ENCODE measurements at places on chromosomes 13 and 19.

- DNase-seq = peak; percentile 85
Measured at GRCh38 chr13:97659602-97660001, 225.6 kb downstream of the RAP2A start.

DNA sequence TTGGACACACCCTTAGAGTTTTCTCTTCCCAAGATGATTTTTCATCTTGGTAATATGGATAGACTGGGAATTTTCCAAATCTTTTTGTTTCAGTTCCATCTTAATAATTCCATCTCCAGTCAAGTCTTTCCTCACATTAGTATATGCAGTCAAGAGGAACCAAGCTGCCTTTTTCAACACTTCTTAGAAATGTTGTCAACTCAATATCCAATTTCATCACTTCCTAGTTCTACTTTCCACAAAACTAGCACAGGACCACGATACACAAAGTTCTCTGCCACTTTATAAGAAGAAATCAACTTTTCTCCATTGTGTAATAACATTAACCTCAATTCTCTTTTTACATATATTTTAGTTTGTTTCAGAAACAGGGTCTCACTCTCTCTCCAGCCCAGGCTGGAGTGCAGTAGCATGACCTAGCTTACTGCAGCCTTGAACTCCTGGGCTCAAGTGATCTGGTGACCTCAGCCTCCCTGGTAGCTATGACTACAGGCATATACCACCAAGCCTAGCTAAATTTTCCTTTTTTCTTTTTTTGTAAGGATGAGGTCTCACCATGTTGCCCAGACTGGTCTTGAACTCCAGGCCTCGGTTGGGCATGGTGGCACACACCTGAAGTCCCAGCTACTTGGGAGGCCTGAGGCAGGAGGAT lies 15.5 kb downstream of the ZNF443 start:
- no peak for DNase-seq

- no peak for DNase-seq
Measured at GRCh38 chr13:102911336-102911735, 65.5 kb downstream of the ERCC5 start.

DNA sequence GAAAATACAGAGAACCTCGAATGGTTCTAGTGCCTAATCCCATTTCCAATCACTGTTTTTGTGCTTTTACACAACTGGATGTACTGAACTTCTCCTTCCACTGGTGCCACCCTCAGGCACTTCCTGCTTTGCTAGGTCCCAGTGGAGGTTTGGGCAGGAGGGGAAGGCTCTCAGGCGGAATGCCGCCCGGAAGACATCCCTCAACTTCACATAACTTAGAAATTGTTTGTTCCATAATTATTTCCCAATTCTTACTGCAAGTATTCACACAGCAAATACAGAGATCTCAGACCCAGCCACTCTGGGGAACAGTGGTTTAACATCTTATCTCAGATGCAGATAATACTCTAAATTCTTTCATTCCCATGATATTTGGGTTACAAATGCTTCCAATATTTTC lies 195.7 kb upstream of the IPO5 start:
- no peak for DNase-seq
